ENCODE measurements at places on chromosomes 13 and 19. TPM values are rescaled to one million over a fixed set of nuclear protein-coding genes. Genes with fewer than 3 reads are reported as not detected.

ZNF99 gene
- 0.07 TPM for total RNA-seq

LMTK3 gene
- total RNA-seq = 0.66 TPM

CLEC4M gene
- 2.0 TPM for total RNA-seq

ATP1A3 gene
- 1.4 TPM for total RNA-seq

NLRP4 gene
- 0.31 TPM for total RNA-seq

PGLYRP2 gene
- not detected for total RNA-seq

- no peak for DNase-seq
These were observed 90.5 kb downstream of the STK24 start for GRCh38 chr13:98486412-98486811.

DNA sequence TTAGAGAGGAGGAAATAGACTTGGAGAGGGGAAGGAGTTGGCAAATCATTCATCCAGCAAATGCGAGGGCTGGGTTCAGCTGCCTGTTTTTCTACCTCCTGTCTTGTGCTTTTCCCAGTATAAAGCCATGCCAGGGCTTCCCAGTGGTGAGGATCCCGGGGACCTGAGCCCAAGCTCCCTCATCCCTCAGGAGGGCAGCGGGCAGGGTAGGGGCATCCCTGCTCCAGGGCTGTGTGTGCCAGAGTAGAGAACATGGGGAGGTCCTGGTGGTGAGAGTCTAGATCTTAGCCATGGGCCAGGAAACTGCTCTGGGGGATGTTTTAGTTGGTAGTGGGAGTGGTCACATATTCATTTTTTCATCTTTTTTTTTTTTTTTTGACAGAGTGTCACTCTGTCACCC lies 43.6 kb downstream of the GPR12 start:
- no peak for DNase-seq

GRCh38 chr13:80496721-80497397 lies 155.9 kb upstream of the SPRY2 start:
- DNase-seq = no peak

DNA sequence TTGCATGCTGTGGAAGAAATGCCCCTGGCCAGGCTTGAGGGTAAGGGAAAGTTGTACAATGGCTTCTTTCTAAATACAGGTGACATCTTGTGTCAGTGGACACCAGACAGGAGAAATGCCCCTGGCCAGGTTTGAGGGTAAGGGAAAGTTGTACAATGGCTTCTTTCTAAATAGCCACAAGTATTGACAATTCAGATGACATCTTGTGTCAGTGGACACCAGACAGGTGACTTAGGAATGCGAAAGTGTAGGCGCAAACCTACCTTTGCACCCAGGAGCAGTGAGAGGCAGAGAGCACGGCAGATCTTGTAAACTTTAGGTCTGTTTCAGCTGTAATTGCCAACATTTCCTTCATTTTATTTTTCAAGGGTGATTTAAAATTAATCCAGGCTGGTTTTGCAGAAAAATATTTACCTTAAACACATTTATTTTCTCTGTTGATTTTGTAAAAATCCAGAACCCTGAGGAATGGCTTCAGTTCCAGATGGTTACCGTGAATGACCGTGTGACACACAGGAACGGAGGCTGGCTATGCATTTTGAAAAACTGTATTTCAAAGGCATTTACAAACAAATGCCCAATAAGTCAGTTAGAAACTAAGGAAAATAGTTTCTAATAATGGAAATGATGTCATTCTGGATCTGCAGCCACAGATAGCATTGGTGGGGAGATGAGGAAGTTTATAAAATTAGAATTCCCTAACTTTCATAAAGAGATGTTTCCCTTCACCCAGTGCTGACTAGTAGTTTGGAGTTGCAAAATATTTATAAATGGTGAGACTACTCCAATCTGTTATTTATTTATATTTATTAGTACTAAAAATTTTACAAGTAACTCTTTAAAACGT lies 34.9 kb downstream of the TNFSF13B start:
- DNase-seq = no peak

- DNase-seq = no peak
These were observed 44.8 kb downstream of the PHF11 start for GRCh38 chr13:49540552-49540951.

GRCh38 chr19:6263306-6263705 lies 16.5 kb downstream of the MLLT1 start:
- DNase-seq = no peak

DNA sequence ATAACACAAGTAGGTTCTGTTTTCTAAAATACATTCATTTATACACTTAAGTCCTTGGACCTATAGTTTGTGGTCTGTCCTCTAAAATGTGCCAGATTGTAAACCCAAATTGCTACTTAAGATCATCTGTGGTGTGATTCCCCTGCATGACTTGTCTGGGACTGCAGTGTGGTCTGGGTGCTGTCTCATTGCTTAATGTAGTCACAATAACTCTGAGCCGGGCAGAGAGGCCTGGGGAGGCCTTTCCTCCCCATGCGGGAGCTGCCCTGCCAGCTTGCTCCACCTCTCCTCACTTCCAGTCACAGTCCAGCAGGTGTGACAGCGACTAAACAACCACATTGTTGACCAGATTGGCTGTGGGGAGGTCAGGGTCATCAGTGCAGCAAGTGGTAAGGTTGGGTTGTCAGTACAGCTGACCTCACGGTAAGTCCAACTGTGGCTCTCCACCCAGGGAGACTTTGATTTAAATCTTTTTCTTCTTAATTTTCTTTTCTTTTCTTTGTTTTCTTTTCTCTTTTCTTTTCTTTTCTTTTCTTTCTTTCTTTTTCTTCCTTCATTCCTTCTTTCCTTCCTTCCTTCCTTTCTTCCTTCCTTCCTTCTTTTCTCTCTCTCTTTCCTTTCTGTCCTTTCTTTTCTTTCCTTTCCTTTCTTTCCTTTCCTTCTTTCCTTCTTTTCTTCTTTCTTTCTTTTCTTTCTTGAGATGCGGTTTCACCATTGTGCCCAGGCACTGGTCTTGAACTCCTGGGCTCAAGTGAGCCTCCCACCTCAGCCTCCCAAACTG lies 4.4 kb upstream of the TUBA3C start:
- DNase-seq = no peak

DNA sequence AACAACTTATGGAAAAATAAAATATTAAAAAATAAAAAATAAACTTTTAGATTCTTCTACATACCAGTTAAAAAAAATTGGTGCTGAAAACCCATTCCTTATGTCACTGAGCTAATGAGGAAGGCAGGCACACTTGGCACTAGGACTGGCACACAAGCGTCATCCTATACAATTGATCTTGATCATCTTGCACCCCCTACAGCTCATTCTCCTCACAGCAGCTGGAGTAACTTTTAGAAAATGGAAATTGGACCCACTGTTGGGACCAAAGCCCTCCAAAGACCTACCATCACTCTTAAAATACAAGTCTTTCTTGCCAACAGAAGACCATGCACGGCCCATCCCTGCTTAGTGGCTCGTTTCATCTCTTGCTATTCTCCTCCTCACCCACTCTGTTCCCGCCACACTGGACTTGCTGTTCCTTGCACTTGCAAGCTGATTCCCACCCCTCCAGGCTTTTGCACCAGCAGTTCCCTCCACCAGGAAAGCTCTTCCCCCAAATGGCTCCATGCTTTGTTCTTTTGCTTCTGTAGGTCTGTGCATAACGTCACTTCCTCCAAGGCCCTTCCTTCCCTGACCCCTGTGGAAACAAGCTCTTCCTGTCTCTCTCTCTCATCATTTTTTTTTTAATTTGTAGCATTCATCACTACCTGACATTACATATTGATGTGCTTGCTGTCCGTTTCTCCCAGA lies 11.6 kb downstream of the CTU1 start:
- DNase-seq = no peak

DNA sequence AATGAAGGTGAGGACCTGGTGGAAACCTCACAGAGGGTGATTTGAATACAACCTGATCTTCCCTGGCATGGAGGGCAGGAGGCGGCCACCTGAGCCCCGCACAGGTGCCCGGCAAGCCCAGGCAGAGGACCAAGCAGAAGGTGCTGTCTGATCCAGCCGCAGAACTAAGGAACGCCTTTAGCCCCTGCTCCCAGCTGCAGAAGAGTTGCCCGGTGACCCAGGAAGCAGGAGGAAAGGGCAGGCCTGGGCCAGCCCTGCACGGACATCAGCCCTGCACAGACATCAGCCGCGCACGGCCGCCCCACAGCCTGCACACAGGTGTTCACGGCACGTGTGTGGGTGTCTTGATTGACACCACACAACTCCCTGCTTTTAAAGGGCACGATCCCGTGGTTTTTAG lies 43.1 kb downstream of the RASA3 start:
- DNase-seq = no peak

DNA sequence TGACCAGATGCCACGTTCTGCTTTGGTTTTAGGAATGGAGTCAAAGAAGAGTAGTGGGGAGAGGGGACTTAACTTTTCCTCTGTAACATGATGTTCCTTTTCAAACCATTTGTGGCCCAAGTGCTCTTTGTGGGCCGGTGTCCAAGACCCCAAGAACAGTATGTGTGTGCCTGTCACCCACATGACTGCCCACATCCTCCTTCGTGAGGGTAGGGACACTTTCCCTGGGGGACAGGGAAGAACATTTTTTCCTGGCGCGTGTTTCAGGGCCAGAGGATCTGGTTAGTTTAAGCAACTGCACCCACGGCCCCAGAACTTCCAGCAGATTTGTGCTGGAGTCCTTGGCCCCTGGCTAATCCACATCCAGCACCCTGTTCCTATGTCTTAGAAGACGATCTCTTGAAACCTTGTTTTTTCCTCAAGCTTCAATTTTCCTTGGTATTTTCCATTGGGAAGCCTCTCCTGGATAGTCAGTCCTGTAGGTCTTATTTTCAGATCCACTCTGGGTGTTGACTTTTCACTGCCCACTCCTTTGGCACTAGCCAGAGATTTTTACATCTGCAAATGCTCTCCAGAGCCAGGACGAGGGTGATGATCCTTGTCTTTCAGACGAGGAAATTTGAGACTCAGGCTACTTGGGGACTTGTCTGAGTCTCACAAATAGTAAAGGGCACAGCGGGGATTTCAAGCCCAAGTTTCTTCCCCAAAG lies 10.8 kb upstream of the CCDC97 start:
- no peak for DNase-seq

All from activated B cell treated with CpG ODN at 0.5 μM for 24 hours (primary cell).